ENCODE measurements at places on chromosomes 5 and 9.
A peak's percentile ranks its signal among the peaks of the same experiment; 100 is the strongest.

DNA sequence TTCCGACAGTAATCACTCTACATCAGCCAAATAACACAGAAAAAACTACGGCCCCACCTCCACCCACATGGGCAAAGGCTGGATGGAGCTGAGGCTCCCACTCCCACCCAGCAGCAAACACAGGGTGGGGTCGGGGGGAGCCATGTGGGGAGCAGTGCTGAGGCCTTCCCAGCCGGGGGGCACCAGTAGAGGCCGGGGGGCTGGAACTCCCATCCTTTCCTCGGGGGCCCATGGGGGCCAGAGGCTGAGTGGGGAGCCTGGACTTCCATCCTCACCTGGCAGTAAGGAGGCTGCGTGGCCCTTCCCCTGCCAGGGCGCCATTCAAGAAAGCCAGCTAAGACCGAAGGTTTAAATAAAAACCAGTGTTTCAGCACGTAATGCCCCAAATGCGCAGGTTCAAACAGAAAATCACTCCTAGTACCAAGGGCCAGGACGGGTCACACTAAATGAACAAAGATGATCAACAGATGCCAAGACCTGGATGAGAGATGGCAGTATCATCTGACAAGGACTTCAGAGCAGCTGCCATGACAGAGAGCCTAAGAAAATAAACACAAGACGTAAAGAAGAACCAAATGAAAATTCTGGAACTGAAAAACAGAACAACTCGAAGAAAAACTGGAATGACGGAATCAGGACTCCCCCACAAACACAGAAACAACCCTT, 9.4 kb downstream of the CCDC127 start:
- DNase-seq, result no peak

DNA sequence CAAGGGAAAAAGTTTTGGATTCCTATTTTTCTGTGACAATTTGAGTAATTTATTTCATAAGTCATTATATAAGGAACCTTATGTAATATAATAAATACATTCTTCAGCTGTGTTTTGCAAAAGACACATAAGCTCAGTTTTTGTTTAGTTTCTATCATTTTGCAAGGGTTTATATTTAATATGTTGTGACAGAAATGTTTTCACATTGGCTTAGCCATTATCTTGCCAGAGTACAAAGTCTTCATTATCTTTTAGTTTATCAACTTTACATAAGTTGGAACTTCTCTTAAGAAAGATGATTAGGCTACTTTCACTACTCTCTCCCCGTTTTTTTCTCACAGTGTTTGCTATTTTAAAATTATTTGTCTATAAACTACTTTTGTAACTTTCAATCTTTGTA, 54.8 kb downstream of the ERCC6L2 start:
- no peak for DNase-seq

DNA sequence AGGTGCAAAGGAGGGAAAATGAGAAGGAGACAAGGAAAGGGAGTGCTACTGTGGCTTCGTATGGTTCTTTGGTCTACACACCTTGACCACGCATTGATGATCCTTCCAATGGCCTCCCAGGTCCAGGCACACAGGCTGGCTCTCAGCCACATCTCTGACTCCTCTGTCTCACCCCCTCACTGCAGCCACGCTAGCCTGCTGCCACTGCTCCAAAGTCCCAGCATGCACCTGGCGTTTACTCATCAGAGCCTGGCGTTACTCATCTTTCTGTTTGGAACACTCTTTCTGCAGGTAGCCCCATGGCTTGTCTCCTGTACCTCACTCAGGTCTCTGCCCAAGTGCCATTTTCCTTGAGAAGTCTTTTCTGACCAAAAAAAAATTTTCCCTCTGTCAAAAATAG, 195.5 kb downstream of the SNCAIP start:
- DNase-seq, result no peak

GRCh38 chr9:107213080-107213479, 70.0 kb upstream of the RAD23B start:
- no peak for DNase-seq

DNA sequence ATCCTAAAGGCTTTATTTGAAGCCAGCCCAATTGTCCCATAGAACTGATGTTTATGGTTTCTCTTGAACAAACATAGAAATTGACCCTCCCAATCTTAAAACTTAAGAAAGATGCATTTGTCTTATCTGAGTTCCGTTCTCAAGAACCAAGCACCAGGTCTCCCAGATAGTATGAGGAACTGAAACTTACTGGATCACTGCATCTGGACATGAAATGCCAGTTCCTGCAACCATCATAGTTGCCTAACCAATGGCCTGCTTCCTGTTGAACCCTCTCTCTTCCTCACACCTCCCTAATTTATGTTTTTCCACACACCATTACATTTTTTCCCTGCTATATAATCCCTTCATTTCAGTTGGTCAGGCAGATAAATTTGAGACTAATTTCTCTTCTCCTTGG, 478.9 kb downstream of the HTR1A start:
- DNase-seq, result no peak

- DNase-seq, result no peak
Measured at GRCh38 chr5:175629793-175630192, 28.1 kb upstream of the HRH2 start.

GRCh38 chr9:136373300-136374182, at the start of gene CARD9:
Gene CARD9, minus strand, starts transcription at chr9:136373669. Its CDS starts 1,591 bp downstream, at chr9:136372078.
- DNase-seq, result no peak

- DNase-seq, result peak; percentile 12
Measured at GRCh38 chr5:154771383-154771901, 16.3 kb downstream of the LARP1 start.

GRCh38 chr5:75461679-75462078, 49.8 kb downstream of the CERT1 start:
- no peak for DNase-seq

DNA sequence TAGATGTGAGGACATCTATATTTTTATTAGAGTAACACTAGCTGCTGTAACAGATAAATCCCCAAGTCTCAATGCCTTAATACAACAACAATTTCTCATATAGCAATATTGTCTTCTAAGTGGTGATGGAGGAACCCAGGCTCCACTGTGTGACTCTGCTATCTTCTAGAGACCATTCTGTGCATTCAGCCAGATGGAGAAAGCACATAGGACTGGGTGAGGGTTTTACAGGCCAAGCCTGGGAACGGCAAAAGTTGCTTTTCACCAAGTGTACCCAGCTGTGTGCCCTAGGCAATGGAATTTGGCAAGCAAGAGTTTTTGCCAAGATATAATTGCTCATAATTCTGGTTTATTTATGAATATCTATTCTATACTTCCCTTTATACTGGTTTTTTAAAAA, 11.7 kb downstream of the RBM22 start:
- no peak for DNase-seq

- DNase-seq, result no peak
Measured at GRCh38 chr5:180235077-180235476, 26.1 kb upstream of the RASGEF1C start.

- DNase-seq, result no peak
Measured at GRCh38 chr5:138000102-138000723, 32.7 kb downstream of the FAM13B start.

DNA sequence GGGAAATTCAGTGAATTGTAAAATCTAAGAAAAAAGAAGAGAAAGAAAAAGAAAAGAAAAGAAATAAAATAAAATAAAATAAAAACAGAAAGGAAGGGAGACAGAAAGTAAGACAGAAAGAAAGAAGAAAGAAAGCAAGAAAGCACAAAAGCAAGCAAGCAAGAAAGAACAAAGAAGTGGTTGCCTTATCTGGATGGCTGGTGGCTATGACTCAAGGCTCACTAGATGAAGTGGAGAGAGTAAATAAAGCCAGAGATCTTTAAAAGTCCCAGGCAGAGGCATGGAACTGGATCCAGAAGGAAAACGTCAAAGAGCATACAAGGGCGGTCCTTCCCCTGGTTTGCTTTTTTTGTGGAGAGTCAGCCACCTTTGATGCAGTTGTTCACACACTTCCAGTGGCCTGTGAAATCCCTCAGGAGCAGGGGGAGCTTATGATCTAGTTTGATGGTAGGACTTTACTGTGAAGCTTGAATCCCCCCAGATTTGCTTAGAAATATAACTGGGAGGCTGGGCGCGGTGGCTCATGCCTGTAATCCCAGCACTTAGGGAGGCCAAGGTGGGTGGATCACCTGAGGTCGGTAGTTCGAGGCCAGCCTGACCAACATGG, 176.7 kb upstream of the HMHB1 start:
- no peak for DNase-seq

DNA sequence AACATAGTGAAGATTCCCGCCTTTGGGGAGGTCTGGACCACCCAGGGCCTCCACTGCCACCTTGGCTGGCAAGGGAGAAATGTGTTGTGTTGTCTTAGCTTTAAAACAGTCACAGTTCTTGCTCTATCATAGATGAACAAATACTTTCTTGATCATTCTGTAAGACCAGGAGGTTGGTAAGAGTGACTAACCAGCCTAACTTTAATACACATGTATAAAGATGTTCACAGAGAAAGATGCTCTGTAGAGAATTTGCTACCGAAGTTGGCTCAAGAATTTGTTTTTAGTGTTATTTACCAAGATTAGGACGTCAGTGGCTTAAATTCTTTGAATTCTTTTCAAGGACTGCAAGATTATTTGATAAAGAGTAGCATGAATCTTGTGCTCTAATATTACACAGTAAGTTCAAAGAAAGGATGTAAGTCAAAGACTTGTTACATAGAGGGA, 28.4 kb downstream of the GLRX start:
- no peak for DNase-seq

DNA sequence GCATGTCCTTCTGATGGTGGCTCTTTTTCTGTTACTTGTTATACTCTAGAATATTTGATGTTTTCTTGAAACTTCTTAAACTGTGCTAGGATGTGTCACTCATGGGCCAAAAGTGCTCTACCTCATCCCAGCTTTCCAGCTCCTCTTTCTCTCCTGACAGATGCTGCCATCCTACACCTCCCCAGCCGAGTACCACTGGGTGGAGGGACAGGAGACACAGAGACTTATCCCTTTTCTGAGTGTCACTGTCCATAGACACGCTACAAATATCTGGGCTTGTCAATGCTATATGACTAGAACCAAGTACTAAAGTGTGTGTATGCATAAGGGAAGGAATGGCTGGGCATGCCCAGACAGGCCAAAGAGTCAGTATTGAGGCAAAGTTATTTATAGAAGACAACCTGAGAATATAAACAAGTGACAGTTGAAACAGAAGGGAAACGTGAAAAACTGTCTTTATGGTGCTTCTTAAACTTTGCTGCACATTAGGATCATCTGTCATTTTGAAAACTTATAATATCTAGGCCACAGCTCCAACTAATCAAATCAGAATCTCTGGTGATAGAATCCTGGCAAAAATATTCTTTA, 188.0 kb downstream of the CARTPT start:
- no peak for DNase-seq

GRCh38 chr5:66223637-66224036, 79.5 kb downstream of the SREK1 start:
- no peak for DNase-seq

- DNase-seq, result no peak
Measured at GRCh38 chr9:135701067-135701958, 672 bp upstream of the KCNT1 start.

DNA sequence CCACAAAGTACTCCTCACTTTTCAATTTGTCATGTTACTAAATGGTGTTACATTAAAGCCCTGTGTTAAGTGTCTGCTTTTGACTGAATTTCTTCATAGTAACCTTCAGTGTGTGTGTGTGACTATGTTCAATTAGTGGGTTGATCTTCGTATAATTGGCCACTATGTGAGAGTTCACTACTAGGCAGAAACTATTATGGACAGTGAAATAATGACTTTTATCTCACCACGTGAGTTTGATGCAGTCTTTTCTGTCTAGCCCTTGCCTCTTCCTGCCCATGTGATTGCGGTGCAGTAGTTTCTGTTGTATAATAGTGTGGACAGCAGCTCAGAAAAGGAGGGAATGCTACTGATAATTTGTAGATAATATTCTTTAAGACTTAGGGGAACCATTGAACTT, 1.8 kb upstream of the MAML1 start:
- DNase-seq, result no peak

DNA sequence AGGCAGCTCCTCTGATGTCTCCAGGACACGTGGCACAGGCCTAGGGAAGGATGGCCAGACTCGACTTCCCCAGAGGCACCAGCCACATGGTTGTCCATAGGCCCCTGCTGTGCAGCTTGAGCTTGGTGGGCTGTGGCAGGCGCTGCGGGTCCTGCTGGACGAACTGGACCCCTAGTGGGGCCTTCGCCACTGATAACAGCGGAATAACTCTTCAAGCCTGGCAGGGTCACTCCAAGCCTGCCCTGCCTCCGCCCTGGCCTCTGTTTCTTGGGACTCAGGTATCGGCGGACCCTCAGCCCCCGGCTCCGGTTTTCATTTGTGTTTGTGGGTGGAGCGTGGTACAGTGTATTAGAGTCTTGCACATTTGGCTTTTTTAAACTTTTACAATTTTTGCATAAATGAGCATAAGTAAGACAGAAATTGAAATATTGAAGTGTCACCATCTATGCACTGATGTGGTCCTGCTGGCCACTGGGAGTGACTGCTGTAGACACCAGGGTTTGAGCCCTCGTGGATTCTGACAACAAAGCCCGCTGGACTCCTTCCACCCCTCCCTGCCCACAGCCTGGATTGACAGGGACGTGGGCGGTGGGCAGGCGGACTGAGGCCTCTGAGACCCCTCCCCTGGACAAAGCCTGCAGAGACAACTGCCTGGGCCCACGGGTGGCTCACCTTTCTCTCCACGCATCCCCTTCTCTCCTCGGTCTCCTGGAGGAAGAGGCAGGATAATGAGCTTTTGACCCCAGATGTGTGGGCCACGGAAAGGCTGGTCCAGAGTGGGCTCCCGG, 3.8 kb downstream of the FCN1 start:
- no peak for DNase-seq

GRCh38 chr5:78920604-78921003, 64.5 kb downstream of the ARSB start:
- no peak for DNase-seq

DNA sequence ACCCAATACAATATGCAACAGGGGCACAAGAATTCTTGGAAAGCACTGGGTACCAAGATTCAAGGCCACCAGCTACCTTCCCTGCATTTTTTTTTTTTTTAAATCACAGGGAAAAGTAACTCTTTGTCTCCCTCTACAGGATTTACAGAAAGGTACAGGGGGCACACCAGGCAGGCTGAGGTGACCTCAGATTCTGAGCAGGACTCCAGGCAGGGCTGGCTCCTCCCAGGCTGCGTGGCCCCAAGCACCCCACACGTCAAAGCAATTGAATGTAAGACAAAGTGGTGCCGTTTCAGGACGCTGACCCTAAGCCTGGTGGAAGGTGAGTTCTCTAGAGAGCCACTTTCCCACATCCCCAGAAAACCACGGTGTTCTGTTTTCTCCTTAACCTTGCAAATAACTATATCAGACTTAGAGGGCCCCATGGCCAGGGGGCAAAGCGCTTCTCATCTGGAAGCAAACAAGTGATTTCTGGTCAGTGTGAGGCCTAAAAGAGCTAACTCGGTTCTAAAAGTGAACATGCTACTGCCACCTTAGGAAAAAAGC, 222.6 kb downstream of the ROR2 start:
- DNase-seq, result no peak

GRCh38 chr5:68074048-68074632, 141.4 kb upstream of the PIK3R1 start:
- no peak for DNase-seq

All from anterior cingulate cortex (tissue), 58 donors.